Fibroblast of lung (primary cell): ENCODE measurements at places on chromosomes 1 and 21. TPM values are rescaled to one million over a fixed set of nuclear protein-coding genes. Genes with fewer than 3 reads are reported as not detected.

Gene FCER1G
- not detected in 2 replicates for total RNA-seq

Gene ITGB2
- total RNA-seq = not detected in 2 replicates

Gene FCRL1
- total RNA-seq = not detected in 2 replicates

Gene TNFRSF1B
- total RNA-seq = 23.9 and 24.8 TPM in 2 replicates

Gene KLF17
- total RNA-seq = under 0.01 and 0.50 TPM in 2 replicates

Gene FAM72D
- 0.26 and 1.7 TPM in 2 replicates for total RNA-seq

Gene FCRL5
- total RNA-seq = not detected in 2 replicates

Gene TNNT2
- total RNA-seq = not detected in 2 replicates

Gene OR2T33
- total RNA-seq = not detected in 2 replicates

Gene NPPA
- not detected in 2 replicates for total RNA-seq

Gene GJA8
- total RNA-seq = not detected in 2 replicates

Gene NID1
- 29.1 and 29.3 TPM in 2 replicates for total RNA-seq

Gene TFF3
- not detected in 2 replicates for total RNA-seq
